Activated CD4-positive, alpha-beta T cell treated with anti-CD3 and anti-CD28 coated beads, Interleukin-2, Interleukin-4, amounts not matched to agents 100 ng/mL and 50 ng/mL, durations not matched to agents 16 hours and 8 hours (primary cell): ENCODE measurements at places on chromosomes 7 and 10.

GRCh38 chr7:113548137-113548536, 370.7 kb downstream of the PPP1R3A start:
- DNase-seq: no peak

GRCh38 chr7:39509912-39510311, 56.3 kb upstream of the YAE1 start:
- DNase-seq: no peak

DNA sequence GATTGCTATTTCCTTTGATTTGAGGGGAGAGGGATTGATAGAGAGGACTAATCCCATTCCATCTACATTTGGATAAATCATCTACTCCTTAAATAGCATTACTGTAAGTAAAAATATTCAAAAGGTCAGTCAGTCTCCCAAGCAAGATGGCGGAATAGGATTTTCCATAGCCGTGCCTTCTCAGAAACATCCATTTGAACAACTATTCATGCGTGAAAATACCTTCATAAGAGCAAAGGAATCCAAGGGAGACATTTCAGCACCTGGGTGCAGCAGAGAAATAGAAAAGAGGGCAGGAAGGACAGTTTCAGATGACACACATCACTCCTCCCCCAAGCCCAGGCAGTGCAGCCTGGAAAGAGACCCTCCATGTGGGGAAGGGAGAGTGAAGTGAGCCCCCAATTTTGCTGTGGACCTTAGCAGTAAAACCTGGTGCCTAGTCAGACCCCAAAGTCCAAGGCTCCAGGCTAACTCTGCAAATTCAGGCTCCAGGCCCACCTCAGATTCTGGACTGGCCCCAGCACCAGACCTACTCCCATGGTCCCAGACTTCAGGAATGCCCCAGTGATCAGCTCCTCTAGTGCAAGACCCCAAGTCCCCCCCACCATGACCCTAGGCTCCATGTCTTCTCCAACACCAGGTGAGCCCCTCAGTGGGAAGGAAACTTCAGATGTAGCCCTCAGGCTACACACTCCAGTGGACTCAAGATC, 104.3 kb upstream of the LANCL2 start:
- no peak for DNase-seq

DNA sequence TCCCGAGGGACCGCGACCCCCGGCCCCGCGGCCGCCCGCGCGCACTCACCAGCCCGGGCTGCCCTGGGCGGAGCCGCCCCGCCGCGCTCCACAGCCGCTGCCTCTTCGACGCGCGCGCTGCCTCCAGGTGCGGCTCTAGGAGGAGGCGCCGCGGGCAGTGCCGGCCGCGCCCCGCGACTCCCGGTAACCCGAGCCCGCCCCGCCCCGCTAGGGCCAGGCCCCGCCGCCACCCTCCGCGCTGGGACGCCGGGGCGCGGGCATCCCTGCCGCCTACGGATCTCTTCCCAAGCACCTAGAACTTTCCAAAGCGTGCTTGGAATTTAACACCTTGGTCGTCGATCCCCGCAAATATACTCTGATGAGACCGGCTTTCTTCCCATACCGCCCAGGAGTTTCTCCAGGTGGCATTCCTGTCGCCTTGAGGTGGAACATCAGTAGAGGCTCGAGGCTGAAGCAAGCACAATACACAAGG, at the start of gene SLC26A5:
Gene SLC26A5 (minus strand): TSS at position 159 of the 472 bp plus-strand sequence. CDS start 24,693 bp downstream, outside the sequence.
- DNase-seq: no peak

- no peak for DNase-seq
Measured at GRCh38 chr10:107011105-107011504, 153.4 kb downstream of the SORCS1 start.

- DNase-seq: peak; percentile 2
Measured at GRCh38 chr7:130822642-130823041, 88.6 kb upstream of the KLF14 start.

GRCh38 chr10:63365976-63366765, 99.6 kb downstream of the JMJD1C start:
- DNase-seq: no peak

- no peak for DNase-seq
Measured at GRCh38 chr10:76917071-76917470, 720.5 kb downstream of the KCNMA1 start.
